ENCODE measurements at places on chromosomes 11 and 22. TPM values are rescaled to one million over a fixed set of nuclear protein-coding genes. Genes with fewer than 3 reads are reported as not detected.

The PRG2 gene
- not detected for total RNA-seq

The PTPN5 gene
- total RNA-seq: not detected

DNA sequence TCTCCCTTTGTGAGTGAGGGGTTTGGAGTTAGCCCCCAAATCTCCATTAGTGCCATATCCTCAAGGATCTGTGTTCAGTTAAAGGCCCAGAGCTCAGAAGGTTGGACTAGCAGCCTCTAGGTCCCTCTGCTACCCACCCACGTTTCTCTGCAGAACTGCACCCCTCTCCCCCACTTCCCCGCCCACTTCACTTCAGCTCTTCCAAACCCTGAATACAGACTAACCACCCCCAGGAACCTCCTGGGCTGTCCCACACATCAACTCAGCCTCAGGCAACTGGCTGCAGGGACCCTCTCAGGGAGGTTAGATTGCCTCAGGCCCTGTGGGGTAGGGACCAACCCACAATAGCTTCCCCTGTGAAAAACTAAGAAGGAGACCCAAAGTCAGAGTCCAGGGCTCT, 840 bp downstream of the VPREB3 start:
- DNase-seq: no peak

DNA sequence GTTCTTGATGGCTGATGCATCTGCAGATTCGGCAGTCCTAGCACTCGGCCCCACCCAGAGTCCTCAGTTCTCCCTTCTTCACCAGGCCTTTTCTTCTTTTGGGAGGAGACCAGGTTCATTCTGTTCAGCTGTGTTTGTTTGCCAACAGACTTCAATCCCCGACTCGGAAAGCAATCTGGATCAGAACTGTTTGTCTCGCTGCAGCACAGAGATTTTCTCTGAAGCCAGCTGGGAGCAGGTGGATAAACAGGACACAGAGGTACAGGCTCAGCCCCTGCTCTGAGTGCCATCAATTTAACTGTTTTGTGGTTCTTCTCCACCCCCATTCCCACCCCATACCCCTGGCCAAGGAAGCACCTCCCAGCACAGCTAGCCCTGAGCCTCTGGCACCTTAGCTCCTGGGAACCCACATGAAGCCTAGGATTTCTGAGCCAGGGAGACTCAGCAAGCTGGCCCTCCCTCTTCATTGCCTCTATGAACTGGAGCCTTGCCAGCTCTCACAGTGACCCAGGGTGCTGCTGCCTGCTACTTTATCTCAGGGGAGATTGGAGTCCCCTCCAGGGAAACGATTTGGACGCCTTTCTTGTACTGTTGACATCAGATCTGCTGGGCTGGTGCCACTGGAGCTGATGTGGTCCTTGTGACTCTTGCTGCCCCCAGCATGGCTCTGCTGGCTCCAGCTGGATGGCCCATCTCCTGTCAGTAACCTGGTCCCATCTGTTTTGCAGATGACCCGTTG, 58.2 kb upstream of the HORMAD2 start:
- DNase-seq: no peak

DNA sequence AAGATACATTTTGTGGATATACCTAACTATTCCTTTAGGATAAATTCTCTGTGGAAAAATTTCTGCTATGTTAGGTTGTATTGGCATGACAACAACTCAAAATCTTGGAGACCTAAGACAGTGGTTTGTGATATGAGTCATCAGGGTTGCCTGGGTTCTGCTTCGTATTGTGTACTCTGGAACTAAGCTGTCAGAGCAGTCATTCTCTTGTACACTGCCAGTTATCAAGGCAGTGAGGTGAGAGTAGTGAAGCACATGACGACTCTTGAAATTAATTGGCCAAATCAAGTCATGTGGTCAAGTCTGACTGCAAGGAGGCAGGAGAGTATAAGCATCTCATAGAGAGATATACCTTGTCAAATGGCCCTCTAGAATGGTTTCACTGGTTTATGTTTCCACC, 104.4 kb downstream of the FANCF start:
- DNase-seq: peak; percentile 76
